NCI-H345 (cell line): ENCODE measurements at places on chromosomes 1 and 21.

DNA sequence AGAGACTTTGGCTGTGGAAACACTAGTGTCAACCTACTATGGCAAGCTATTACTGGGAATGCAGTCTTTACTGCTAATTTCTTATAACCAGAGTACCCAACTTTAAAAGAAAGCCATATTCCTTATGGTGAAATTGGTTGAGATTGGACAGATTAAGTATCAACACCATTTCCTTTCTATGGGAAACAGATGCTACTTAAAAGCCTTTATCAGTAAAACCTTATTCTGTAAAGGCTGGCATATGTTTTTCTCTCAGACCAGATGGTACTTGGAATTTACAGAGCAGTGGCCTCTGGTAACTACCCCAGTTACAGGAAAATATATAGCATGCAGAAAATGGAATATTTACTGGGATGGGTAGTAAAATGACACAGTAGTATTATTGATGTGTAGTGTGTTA lies 18.8 kb downstream of the IFI44 start:
- DNase-seq: no peak

GRCh38 chr1:247110627-247111258 lies 6.6 kb upstream of the ZNF669 start:
- no peak for DNase-seq

DNA sequence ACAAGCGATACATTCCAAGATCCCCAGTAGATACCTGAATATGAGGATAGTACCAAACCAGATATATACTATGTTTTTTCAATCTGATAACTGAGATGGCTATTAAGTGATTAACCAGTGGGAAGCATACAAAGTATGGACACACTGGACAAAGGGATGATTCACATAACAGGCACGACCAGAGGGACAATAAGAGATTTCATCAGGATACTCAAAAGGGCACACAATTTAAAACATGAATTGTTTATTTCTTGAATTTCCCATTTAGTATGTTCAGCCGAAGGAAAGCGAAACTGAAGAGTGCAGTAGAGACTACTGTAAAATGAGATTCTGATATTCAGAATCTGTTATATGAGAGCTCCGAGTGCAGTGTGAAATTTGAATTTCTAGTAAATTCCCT lies 10.6 kb downstream of the ZZZ3 start:
- no peak for DNase-seq

DNA sequence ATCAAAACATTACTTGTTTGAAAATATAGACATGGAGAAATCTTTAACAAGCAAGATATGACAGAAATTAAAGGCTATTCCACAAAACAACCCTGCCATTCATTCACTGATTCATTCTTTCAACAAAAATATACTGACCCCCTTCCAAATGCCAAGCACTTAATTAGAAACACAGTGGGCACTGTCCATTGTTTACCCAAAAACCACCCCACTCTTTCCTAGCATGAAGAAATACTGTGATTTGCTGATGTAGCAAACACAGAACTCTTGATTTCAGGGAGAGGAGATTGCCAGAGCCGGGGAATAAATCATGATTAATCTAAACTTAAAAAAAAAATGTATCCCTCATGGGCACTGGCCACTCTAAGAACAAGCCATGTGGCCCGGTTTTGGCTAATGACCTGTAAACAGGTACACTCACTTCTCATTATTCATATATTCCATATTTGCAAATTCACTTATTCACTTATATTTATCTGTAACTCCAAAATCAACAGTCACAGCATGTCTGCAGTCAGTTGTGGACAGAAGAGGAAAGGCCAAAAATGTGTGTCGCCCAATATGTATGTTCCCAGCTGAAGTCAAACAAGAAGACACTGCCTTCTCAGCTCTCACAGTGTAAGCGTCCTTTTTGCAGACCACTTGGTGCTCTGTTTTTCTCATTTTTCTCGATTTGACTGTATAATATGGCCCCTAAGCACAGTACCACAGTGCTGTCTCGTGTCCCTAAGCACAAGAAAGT lies 133.1 kb downstream of the SMYD3 start:
- no peak for DNase-seq

GRCh38 chr21:39175154-39175553 lies 8.1 kb downstream of the PSMG1 start:
- peak; percentile 12 for DNase-seq

- no peak for DNase-seq
Measured at GRCh38 chr1:54971317-54971791, 9.1 kb upstream of the TMEM61 start.

DNA sequence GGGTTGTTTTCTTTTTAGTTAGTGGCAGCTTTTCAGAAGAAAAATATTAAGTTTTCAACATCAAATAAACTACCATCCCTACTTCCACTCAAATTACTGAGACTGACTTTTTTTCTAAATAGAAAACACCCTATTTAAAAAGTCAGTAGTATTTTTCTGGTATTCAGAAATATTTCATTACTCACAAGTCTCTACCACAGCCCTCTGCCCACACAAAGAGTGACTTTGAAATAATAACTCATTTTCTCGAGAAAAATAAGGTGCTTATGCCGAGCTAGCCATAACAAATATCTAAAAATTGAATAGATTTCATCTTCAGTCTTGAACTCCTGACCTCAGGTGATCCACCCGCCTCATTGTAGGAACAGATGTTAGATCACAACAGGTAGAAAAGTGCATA lies 41.8 kb upstream of the USP25 start:
- no peak for DNase-seq

GRCh38 chr21:41211060-41211805 lies 43.3 kb downstream of the BACE2 start:
- no peak for DNase-seq

DNA sequence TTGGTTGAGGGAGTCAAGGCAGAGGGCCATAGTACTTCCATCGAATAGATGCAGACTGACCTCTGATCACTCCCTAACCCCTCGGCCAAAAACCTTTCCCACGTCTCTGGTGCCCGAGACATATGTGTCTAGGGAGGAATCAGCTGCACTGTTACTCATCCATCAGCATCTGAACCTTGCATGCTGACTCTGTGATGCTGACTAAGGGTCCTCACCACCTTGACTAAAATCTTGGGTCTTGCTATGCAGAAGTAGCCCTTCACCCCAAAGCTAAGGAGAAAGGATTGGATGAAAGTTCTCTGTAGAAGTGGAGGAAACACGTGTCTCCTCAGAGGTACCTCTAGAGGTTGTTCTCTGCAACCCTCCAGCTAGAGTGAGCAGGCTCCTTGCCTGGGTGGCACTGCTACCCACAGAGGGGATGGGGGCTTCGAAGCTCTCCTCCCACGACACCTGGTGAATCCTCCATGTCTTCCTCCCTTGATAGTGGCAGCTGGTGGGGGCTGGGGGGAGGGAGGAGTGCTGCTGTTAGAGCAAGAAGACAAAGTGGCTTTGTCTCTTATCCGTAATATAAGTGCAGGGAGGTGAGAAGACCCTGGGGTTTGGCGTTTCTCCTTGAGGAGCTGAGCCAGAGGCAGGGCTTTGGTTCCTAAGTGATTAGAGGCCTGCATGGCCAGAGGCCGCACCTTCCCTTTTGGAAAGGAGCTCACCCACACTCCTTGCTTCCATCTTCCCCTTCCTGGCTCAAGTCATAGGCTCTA lies 45.1 kb downstream of the ATP2B4 start:
- no peak for DNase-seq

DNA sequence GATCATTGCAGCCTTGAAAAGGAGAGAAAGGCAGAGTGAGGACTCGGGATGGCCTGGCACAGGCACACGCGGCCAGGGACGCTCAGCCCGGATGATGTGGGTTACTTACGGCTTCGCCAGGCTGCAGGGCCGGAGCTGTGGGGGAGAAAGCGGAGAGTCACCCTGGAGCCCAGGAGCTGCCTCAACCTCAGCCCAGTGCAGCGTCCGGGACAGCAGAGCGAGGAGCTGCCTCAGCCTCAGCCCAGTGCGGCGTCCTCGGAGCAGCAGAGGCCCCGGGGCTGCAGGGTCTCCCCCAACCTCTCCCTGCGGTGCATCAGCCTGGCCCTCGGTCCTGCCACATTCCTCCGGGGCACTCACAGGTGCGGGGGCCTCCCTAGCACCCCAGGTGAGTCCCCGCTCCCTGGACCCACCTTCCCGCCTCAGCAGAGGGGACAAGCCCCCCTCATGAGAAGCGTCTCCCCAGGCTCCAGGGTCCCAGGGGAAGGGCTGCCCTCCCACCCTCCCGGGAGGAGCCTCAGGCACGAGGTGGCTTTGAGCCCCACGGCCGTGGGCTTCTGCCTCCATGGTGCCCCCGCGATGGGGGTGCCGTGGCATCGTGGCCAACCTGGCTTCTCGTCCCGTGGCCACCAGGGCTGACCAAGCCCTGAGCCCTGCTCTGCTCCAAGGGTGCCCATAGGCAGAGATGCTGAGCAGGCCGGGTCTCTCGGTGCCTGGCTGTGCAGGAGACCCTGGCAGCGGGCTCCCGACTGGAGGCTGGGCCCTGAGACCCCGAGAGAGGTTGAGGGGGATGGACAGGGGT lies 10.5 kb upstream of the RNF223 start:
- no peak for DNase-seq

DNA sequence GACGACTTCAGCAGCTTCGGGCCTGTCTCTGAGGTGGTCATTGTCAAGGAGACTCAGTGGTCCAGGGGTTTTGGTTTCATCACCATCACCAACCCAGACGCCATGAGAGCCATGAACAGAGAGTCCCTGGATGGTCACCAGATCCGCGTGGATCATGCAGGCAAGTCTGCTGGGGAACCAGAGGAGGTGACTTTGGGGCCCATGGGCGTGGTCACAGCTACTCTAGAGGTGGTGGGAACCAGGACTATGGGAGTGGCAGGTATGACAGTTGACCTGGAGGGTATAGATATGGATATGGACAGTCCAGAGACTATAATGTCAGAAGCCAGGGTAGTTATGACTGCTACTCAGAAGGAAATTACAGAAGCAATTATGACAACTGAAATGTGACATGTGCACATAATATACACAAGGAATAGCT lies 19.3 kb upstream of the METTL13 start:
- no peak for DNase-seq

- no peak for DNase-seq
Measured at GRCh38 chr1:238606896-238607295, 716.2 kb upstream of the ZP4 start.

DNA sequence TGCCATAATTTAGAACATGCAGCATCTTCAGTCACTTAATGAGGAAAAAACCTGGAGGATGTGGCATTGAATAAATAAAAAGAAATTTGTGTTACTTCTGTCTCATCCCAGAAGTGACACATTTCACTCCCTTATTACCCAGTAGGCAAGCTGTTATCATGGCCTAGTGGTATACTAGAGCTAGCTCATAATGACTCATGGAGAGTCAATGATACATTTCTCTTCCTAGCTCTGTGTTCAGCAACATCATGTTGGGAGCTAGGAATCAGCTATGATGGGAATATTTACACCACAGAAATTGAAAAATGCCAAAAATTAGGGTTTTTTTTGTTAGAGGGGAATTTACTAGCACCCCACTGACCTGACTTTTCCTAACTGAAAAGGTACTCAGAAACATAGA lies 182.7 kb downstream of the HMCN1 start:
- no peak for DNase-seq

DNA sequence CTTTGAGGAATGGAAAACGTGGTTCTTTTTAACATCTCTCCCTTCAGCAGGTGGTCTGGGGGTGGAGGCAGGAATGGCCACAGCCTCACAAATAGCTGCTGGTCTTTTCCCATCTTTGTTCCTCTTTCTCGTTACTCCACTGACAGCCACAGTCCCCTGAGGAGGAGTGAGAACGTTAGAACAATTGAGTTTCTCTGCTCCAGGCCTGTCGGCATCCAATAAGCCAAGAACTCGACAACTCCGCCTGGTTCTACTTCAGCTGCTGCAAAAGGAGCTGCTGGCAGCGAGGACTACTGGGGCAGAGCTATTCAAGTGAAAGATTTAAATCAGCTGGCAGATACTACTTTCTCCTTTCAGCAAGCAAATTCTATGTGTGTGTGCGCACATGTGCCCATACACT lies 169.5 kb upstream of the GALNT2 start:
- DNase-seq: no peak

- no peak for DNase-seq
Measured at GRCh38 chr1:157133426-157133825, 4.8 kb downstream of the ETV3 start.

GRCh38 chr1:181583598-181583997 lies 100.3 kb downstream of the CACNA1E start:
- DNase-seq: no peak

DNA sequence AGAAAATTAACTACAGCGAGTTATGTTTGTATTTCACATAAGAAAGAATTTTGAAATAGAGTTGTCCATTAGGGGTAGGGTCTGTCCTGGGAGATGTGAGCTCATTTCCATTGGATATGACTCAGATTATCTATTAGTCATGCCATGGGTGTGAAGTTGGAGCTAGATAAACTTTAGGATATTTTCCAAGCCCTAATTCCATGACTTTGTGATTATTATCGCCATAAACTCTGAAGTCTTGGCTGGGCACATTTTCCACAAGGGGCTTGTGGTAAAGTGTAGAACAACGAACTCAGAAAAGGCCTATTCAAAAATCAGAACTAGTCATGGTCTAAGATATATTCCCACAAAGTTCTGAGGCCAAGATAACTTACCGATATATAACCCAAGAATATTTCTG lies 396.6 kb downstream of the DPYD start:
- DNase-seq: no peak

DNA sequence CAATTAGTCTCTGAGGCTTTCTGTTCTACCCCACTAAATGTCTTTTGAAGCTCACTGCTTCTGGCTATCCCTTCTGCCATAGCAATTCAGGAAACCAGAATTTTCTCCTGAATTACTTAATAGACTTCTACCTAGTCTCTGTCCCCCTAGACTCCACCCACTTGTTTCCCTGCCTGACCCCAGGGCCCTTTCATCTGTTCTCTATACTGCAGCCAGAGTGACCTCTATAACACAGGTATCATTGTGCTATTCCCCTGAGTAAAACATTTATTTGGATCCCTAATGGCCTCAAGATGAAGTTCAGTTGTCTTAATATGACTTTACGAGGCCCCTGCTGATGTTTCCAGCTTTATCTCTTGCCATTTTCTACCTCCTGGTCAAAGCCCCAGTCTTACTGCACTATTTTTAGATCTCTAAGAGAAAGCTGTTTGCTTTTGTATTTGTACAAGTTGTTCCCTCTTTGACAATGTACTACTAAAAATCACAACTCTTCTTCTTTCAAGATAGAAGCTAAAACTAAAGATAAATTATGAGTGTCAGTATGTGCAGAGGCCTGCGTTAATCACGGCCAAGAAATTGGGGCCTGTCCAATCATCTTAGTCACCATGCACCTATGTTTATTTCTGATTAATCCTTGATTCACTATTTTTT lies 54.5 kb downstream of the ATP1B1 start:
- DNase-seq: no peak

DNA sequence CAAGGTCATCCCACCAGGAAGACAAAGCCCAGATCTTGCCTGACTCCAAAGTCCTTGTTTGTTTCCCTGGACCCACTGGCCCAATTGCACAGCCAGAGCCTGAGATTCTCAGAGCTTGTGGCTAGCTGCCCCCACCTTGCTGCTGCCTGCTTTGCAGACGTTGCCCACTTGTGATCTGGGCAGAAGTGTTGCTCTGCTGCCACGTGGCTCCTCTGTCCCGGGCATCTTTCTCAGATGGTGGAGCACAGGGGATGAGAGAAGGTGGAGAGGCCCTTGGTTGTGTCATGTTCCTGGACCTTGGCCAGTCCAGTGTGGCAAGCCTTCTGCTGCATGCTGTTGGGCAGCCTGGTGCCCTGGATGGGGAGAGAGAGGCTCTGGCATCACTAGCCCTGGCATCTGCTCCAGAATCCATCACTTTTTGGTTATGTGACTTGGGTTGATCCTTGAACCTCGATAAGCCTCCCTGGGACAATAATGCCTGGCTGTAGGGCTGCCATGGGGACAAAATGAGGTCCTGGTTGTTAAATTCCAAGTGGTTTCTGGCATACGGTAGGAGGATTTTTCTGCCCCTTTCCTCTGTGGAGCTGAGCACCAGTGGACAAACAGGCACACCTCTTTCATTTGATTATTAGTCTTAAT lies 1.5 kb upstream of the NR0B2 start:
- no peak for DNase-seq
